ENCODE measurements at places on chromosomes 7 and 10.

- DNase-seq, result no peak
Measured at GRCh38 chr7:158358926-158359645, 228.5 kb downstream of the PTPRN2 start.

DNA sequence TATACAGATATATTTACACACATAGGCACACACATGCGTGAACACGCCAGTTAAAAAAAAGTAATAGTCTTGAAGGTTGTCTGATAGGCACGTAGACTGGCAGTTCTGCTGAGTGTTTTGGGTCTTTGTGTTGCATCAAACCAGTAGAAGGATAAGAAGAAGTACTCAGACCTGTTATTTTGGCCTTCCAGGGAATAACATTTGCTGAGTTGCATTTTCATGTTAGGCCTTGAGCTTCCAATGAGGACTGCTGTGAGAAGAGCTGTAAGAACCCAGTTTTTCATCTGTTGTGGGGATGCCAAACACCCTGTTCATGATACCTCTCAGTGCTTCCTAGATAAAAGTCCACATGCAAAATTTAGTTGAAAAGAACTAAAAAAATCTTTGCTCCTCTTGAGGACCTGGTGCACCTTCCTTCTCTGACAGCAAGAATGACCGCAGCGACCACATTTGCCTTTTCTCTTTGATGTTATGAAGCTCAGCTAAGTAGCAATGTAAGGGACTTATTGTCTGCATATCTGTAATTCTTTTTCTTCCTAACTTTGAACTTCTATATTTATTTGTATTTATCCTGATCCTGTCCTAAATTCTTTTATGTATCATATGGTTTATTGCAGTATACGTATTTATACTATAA is 27.2 kb downstream of the HIPK2 start:
- DNase-seq, result no peak

DNA sequence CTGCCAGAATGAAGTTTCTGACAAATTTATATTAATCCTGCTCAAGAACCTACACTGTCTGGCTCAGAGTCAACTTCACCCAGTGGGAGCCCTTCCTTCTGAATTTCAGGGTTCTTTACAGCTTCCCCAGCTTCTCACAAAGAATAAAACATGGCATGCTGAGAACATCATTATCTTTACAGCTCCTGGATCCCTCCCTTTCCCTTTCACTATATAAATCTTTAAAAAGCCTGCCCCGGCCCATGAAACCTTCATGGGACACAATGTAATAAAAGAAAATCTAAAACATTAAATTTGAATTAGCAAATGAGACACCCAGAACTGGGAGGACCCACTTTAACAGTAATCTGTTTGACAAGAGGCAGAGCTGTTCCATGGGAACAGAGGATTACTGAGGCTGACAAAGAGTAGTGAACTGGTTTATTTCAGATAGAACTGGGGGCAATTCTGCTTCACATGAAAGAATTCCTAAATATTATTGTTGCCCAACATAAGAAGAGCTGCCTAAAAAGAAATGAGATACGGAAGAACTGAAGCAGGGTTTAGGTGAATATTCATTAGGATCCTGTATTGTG is 222.8 kb downstream of the THSD7A start:
- no peak for DNase-seq

- no peak for DNase-seq
Measured at GRCh38 chr10:122093076-122093475, 104.1 kb downstream of the TACC2 start.

DNA sequence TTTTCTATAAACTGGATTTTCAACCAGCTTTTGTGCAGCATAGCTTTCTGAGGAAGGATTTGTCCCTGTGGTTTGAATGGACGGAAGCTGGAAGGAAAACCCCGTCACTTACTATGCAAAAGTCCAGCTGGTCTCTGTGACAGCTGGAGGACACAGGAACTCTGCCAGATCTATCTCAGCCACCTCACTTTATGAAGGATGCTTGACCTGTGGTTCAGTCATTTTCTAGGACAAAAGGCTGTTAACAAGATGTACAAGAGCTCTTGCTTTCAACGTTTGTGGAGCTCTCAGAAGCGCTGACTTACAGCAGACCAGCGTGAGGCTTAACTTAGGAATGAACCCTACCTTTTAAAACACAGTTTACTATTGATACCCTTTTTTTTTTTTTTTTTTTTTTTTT is 90.8 kb downstream of the CREM start:
- no peak for DNase-seq

GRCh38 chr10:5493691-5494090 is 5.7 kb downstream of the CALML5 start:
- no peak for DNase-seq

DNA sequence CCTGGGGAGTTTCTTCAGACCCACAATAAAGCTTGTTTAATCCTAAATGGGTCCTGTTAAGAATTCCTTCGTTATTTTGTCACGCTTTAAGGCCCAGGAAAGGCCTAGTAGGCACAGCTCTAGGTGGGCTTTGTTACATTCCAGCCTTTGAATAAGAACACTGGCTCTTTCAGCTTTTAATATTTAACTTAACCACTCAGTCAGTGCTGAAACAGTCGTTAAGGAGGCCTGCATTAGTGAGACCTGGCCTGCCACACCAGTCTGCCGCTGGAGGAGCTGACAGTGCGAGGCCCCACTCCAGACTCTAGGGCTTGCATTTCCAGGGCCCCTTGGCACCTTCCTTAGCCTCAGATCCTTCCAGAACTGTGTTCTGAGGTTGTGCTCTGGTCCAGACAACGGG is 351.4 kb downstream of the GLRX3 start:
- peak; percentile 28 for DNase-seq

GRCh38 chr7:123979876-123980275 is 53.0 kb downstream of the TMEM229A start:
- no peak for DNase-seq

DNA sequence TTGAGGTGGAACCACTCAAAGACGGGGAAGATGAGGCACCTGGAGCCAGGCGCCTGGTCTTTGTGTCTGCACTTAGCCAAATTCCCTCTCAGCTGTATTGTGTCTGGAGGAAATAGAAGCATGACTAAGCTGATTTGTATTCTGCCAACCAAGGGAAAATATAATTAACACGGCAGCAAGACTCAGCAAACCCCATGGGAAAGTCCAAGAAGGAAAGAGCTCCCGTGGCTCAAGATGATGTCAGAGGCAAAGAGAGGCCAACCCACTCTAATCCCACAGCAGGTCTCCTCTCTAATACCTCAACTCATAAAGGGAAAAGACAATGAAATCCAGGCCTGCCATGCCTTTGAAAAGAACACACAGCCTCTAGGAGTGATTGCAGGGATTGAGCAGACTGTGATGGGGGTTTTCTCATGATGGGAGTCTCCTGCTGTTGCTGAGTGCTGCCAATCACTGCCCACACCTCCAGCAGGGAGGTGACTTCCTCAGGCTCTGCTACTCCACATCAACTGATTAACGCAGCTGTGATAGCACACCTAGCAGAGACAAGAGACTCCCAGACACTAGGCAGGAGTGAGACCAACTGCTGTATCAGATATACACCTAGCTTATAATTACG is 255.5 kb upstream of the C7orf33 start:
- peak; percentile 85 for DNase-seq

DNA sequence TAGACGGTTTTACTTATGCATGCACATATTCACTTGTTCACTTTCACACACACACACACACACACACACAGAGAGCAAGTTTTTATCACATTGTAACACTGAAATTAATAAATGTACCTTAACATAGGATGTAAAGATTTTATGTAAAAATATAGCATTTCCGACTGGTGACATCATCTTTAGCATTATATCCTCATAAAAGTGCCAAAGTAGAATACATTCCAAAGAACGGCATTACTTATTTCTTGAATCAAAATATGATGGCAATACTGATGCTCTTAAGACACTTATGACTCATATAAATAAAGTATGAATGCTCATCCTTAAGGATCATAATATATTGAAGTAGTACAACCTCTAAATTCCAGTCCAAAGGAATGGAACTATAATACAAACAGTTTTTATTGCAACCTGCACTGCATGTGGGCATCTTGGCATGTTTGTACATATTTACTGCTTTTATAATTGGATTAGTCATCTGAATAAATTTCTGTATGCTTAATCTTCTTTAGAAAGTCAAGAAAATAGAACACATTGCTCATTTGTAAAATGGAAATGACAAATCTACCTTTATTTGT is 290.0 kb upstream of the SEMA3A start:
- DNase-seq, result no peak

GRCh38 chr10:121579656-121580055 is 18.6 kb downstream of the FGFR2 start:
- DNase-seq, result peak; percentile 72
